Aorta (tissue), 5 donors: ENCODE measurements at places on chromosomes 1 and 21.

- no peaks in the 10 kb centered on the region for H3K36me3 ChIP-seq
- no peak overlapping the region for H3K4me3 ChIP-seq
- no peaks in the 10 kb centered on the region for H3K4me1 ChIP-seq
- no peak for DNase-seq
These were observed 348.9 kb downstream of the MATN1 start for GRCh38 chr1:30374400-30375070.

- no peak overlapping the region for H3K27ac ChIP-seq
- no peaks in the 10 kb centered on the region for H3K4me1 ChIP-seq
- no peak for DNase-seq
These were observed 131.3 kb downstream of the ZP4 start for GRCh38 chr1:237759377-237759776.

DNA sequence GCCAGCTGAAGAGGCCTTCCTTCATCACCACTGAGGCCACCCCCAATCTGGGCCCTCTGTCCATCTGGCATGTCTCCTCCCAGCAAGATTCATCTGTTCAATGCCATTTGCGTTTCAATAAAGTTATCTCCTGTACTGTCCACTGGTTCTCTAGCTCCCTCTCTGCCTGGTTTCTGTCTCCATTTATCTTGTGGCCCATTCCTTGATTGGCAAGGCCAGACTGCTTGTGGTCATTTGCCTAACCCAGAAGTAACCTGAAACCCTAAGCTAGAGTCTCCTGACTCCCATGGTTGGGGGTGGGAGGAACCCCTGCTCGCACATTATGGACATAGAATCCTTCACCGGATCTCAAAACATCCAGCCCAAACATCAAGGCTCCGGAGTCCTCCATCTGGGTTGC is 2.1 kb upstream of the IPO9 start:
- no peak for DNase-seq
- no peaks in the 10 kb centered on the region for H3K27me3 ChIP-seq
- H3K4me1 ChIP-seq: peaks cover 5% of the 10 kb centered on the region
- H3K4me3 ChIP-seq: no peak overlapping the region
- H3K36me3 ChIP-seq: peaks cover 3% of the 10 kb centered on the region

DNA sequence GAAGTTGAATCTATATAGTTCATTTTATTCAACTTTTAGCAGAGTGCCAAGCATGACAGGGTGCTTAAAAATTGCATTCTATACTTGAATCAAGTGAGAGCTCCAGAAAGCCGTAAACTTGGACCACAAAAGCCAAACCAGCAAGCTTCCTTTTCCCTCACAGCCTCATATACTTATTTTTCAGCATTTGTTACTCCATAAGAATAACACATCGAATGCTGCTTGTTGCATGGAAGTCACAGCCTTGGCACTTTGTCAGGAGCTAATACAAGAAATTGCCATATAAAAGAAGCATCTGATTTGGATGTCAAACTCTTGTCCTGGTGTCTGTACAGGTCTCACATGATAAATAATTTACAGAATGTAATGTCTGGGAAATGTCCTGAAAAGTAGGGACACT is 87.4 kb downstream of the PLXNA2 start:
- no peak overlapping the region for H3K4me3 ChIP-seq
- no peaks in the 10 kb centered on the region for H3K36me3 ChIP-seq
- H3K27ac ChIP-seq: no peak overlapping the region

DNA sequence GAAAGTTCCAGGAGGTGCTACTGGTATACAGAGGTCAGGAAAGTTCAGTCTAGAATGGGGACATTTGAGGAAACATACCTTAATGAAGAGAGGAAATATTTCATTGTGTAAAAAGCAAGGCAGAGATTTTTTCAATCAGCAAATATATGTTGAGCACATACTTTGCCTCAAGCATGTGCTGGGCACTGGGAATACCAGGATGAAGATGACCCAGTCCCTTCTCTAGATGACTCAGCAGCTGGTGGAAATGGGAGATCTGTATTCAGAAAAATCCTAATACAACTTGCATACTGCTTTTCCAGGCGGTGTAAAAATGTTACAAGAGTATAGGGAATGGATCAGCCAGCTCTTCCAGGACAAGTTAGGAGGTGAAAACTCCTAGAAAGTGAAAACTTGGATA is 229.3 kb downstream of the FGGY start:
- no peak overlapping the region for H3K4me3 ChIP-seq
- H3K36me3 ChIP-seq: no peaks in the 10 kb centered on the region
- H3K4me1 ChIP-seq: no peaks in the 10 kb centered on the region
- no peak overlapping the region for H3K27ac ChIP-seq
- no peaks in the 10 kb centered on the region for H3K27me3 ChIP-seq

GRCh38 chr1:212700892-212701819 is 1.5 kb upstream of the BATF3 start:
- H3K36me3 ChIP-seq: no peaks in the 10 kb centered on the region
- DNase-seq: peak; percentile 85
- H3K4me3 ChIP-seq: peak overlapping the region; percentile 43
- H3K27me3 ChIP-seq: no peaks in the 10 kb centered on the region
- no peak overlapping the region for H3K27ac ChIP-seq
- H3K4me1 ChIP-seq: no peaks in the 10 kb centered on the region
